ENCODE measurements at places on chromosomes 1 and 21. TPM values are rescaled to one million over a fixed set of nuclear protein-coding genes. Genes with fewer than 3 reads are reported as not detected.

LYPD8 gene
- total RNA-seq = not detected

LRRC39 gene
- not detected for total RNA-seq

DDAH1 gene
- total RNA-seq = 53.7 TPM

COL6A1 gene
- total RNA-seq = 1,090 TPM

KMO gene
- total RNA-seq = not detected

LCE2A gene
- total RNA-seq = not detected

FAM72C gene
- total RNA-seq = 2.5 TPM

HCN3 gene
- under 0.01 TPM for total RNA-seq

CD1B gene
- total RNA-seq = not detected

KRTAP23-1 gene
- total RNA-seq = not detected

SMCP gene
- total RNA-seq = not detected

TSTD1 gene
- total RNA-seq = 0.86 TPM

DNALI1 gene
- total RNA-seq = 9.6 TPM

EDN2 gene
- not detected for total RNA-seq

KRTAP10-3 gene
- not detected for total RNA-seq

SPATA46 gene
- not detected for total RNA-seq

RGS8 gene
- total RNA-seq = not detected

CHTOP gene
- total RNA-seq = 36.0 TPM

CZIB gene
- total RNA-seq = 64.6 TPM

PCSK9 gene
- 30.1 TPM for total RNA-seq
